ENCODE measurements at places on chromosomes 7 and 10. TPM values are rescaled to one million over a fixed set of nuclear protein-coding genes. Genes with fewer than 3 reads are reported as not detected.

DNA sequence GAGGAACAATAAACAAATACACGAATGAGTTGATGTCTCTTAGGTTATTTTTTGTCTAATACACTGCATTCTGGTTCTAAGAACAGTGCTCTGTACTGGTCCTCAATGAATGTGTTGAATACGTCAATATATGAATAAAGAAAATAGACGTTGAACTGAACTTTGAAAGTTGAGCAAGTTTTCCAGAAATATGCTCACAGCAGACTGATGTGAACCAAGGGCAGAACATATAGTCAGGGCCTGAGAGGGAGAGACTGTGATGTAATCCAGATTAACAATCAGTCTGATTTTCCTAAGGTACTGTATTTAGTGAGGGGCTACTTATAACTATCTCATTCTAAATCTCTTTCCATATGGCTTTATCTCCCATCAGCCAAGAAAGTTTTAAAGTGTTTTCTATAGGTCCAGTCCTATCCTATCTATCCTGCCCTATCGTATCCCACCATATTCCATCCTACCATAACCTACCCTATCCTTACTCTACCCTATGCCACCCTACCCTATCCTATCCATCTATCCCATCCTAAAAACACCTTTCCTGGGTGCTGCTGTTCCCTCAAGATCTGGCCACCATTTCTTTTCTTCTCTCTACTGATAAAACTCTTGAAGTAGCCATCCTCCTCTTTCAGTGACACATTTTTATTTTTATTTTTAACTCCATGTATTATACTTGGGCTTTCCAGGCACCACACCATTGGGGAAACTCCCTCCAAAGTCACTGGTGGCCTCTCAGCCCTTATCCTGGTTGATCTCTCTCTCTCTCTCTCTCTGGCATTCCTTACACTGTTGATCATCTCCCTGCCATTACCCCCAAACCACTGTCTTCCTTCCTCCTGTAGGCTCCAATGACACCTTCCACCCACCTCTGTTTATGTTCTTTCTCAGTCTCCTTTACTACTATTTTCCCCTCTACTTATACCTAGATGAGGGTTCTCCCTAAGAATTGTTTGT, 212.3 kb upstream of the SLC26A5 start:
- DNase-seq, result peak; percentile 30

DNA sequence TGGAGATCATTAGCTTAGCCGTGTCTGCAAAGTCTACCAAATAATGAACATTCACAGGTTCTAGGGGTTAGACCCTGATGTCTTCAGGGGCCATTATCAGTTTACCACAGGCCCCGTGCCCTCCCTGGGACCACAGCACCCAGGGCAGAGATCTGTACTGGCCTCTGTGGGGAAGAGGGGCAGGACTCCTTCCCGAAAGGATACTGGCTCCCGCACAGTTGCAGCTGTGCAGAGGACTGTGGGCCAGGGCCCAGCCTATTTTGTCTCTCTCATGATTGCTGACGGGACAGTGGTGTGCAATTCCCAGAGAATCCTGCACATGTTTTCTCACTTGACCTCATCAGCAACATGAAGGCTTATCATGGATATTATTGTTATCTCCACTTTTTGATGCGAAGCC, 243.9 kb downstream of the GLRX3 start:
- no peak for DNase-seq

GRCh38 chr10:132562177-132562915, 24.8 kb downstream of the INPP5A start:
- DNase-seq, result no peak

- DNase-seq, result no peak
Observed at GRCh38 chr10:128073890-128074289, 52.3 kb downstream of the MKI67 start.

DNA sequence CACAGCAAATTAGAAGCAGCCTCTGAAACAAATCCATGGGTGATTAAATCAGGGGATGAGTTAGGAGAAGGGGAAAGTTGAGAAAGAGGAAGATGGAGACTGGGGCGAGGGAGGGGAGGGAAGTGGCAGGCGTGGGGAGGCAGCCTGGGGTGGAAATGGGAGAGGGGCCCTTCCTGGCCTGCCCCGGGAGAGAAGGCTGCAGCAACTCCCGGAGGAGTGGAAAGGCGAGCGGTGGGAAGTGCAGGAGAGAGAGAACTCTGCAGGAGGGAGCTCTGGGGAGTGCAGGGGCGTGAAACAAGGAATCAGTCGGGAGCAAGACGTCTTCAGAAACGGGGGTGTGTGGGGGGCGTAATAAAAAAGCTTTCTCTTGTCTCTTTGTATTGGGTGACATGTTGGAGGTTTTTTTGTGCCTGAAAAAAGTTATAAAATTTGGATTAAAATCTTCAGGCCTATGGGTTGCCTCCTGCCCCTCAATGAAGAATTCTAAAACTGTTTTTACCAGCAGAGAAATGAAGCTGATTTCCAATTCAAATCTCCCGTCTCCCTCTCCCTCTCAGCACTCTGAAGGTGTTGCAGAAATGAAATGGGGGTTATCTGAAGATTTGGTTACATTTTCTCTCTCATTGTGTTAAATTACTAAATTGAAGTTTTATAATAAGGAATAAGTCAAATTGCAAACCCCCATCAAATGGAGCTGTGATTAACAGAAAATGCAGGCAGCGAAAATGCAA, 4.7 kb upstream of the UNCX start:
- no peak for DNase-seq

The EPHA1 gene
- total RNA-seq, result not detected

The FFAR4 gene
- not detected for total RNA-seq

The ITIH5 gene
- not detected for total RNA-seq

The CDC14C gene
- not detected for total RNA-seq

Data from HT1080 (cell line).